Forelimb muscle (tissue), 1 donor: ENCODE measurements at places on chromosomes 1 and 21. TPM values are rescaled to one million over a fixed set of nuclear protein-coding genes. Genes with fewer than 3 reads are reported as not detected.

GJB4 gene
- polyA plus RNA-seq: 0.08 TPM

DNASE2B gene
- not detected for polyA plus RNA-seq

HLCS gene
- polyA plus RNA-seq: 10.9 TPM

RXRG gene
- 58.1 TPM for polyA plus RNA-seq

ALX3 gene
- polyA plus RNA-seq: not detected

KIF26B gene
- 1.00 TPM for polyA plus RNA-seq

L1TD1 gene
- polyA plus RNA-seq: 0.80 TPM

- no peak for DNase-seq
Observed at GRCh38 chr1:17437580-17438317, 1.7 kb downstream of the RCC2 start.

DNA sequence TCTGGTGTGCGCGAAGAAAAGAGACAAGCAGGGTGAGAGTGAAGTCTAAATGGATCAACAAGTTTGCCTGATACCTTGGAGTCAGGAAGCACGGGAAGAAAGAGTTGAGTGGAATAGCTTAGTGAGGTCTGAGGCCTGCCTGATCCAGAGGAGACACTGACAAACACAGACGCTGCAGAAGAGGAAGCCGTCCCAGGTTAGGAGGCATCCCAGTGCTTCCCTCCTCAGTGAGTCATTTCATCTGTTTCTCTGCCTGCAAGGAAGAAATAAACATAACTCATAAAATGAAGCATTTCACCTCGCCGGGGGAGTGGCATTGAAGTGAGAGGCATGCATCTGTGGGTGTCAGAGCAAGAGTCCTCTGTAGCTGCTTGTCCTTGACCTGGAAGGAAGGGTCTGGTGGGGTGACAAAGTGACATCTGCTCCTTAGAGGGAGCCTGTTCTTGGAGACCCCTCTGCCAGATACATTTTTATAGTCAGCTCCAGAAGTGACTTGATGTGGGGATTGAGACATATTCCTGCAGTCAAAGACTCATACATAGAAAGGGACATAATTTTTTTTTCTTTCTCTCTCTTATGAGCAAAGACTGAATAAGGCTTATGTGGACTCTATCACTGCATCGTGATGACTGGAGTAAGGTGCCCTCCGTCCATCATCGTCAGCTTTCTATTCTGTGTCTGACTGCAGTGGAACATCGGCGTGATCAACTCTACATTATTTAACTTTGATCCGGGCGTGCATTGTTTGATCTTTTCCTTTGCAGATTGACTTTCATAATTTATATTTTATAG, 256.7 kb downstream of the KIF26B start:
- DNase-seq: no peak

GRCh38 chr1:58390091-58390490, 156.4 kb downstream of the OMA1 start:
- DNase-seq: no peak

DNA sequence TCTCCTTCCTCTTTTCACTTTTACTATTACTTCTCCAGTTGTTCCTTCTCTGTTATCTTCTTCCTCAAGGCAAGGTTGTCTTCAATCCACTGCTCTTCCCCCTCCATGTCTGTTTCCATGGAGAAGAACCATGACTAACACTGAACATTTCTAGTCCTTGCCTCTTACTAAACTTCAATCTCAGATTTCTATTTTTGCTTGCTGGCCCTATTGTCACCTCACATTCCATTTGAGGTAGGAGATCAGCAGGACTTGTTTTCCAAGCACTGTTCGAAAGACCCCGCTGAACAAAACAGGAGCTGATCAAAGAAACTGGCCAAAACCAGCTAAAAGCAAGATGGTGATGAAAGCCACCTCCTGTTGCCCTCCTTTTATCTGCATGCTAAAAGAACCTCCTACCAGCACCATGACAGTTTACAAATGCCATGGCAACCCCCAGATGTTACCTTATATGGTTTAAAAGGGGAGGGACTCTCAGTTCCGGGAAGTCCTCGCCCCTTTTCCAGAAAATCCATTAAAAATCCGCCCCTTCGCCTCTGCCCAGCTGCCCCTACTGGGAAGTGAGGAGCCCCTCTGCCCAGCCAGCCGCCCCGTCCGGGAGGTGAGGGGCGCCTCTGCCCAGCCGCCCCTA, 22.6 kb downstream of the GON4L start:
- no peak for DNase-seq

DNA sequence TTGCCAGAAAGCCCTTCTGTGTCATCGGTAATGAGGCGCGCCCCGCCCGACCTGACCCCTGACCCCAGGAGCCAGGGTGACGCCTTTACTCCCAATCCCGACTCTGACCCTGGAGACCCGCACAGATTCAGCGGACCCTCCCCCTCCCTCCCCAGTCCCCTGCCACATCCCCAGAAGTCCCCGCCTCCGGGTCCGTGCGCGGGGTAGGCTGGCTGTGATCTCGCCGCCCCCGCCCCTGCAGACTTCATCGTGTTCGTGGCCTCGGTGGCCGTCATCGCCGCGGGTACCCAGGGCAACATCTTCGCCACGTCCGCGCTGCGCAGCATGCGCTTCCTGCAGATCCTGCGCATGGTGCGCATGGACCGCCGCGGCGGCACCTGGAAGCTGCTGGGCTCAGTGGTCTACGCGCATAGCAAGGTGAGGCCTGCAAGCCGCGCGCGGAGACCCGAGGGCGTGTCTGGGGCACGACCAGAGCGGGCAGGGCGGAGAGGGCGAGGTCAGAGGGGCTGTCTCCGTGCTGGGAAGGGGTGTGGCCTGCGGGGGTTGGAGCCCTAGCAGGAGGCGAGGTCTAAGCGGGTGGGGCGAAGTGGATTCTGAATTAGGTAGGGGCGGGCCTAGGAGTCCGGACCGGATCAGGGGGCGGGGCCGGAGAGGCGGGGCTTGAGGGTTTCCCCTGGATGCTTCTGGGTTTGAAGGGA, 34.8 kb downstream of the KCNQ4 start:
- DNase-seq: no peak

- DNase-seq: no peak
Observed at GRCh38 chr1:5473268-5473667, 519.0 kb downstream of the NPHP4 start.
